ENCODE measurements at places on chromosomes 6 and 20.
A peak's percentile ranks its signal among the peaks of the same experiment; 100 is the strongest.

GRCh38 chr6:39381550-39382140 lies 59.1 kb upstream of the KCNK16 start:
- DNase-seq, result no peak

DNA sequence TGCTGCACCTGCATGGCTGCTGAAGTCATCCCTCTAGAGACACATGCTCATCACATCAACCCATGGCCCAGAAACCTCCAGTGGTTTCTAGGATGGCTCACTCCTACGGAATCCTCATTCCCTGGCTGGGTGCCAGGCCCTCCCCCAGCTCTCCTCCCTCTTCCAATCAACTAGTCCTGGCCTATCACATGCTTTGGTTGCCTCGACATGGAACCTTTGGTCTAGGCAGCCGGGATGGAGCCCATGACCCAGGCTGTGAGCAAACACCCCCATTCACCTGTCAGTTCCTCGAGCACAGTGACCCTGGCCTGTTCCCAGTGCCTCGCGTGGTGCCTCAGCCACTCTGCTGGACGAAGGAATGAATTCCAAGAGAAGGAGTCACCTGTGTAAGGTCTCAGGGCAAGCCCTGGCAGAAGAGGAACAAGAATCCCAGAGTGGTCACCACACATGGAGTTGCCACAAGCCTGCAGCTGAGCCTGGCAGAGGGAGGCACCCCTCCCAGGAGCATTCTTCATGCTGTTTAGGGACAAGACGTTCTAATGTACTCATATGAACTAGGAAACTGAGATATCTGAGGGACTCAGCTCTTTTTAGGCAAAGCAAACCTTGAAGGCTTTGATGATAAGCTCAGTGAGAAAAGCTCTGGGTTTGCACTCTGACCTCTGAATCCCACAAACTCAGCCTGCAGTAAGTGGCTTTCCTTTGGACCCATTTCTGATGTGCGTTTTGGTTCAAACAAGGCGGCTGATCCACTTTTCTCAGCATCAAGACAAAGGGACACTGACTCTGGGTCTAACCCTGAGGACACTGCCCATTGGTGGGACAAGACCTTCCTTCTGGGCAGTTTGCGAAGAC lies 40.2 kb downstream of the PPP1R3G start:
- no peak for DNase-seq

- DNase-seq, result no peak
Measured at GRCh38 chr6:44266347-44266746, 996 bp upstream of the NFKBIE start.

DNA sequence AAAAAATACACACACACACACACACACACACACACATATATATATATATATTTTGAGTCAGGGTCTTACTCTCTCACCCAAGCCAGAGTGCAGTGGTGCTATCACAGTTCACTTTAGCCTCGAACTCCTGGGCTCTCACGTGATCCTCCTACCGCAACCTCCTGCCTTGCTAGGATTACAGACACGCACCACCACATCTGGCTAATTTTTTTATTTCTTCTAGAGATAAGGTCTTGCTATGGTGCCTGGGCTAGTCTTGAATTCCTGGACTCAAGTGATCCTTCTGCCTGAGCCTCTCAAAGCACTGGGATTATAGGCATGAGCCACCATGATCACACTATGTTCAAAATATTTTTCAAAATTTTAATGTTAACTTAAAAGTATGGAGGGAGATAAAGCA lies 43.5 kb downstream of the NUP153 start:
- no peak for DNase-seq

DNA sequence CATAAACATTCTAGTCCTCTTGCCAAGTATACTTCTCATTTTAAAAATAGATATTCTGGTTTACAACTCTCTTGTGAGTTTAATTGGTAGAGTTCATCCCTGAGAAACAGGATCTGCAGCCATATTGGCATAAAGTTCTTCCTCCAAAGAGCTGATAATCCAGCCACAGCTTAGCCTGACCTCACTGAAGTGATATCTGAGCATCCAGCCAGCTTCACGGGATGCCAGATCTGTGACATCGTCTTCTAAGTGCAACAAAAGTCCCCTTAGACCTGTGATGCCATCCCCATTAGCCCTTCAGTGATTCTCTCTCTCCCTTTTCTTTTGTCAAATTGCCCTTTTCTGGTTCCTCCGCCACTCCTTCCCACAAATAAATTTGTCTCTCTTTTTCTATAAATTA lies 180.6 kb upstream of the STXBP5 start:
- DNase-seq, result no peak

DNA sequence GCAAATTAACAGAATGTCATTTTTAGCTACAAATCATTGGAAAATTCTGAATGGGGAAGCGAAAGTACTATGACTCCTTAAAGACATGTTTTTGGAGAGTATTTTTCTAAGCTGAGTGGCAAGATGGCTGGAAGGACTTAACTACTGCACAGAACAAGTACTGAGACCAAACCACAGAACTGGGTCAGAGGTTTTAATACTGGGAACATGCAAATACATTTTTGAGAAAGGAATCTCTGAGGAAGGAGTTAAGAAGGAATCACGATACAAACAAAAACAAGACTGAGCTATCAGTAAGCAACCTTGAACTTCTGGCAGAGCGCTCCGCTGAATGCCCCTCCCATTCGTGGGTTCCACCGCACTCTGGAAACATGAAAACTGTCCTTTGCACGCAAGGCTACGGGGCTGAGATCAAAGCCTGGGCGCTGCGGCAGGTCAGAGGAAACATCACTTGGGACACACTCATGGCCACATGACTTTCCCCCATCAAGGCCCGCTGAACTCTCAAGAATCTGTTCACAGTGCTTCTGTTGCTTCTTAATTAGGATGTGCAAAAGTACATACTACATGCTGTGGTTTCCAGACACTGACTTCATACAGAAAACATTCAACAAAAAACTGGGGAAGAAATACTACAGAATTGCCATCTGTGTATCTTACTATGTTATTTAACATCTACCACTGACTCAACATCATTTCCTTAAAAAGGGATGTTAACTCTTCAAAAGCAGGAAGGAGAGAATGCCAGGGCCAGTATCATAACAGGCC lies 27.8 kb downstream of the SLC23A2 start:
- DNase-seq, result peak; percentile 12

- no peak for DNase-seq
Measured at GRCh38 chr6:50330963-50331362, 281.2 kb upstream of the DEFB112 start.

GRCh38 chr6:36276581-36277536 lies 7.0 kb downstream of the PNPLA1 start:
- no peak for DNase-seq

GRCh38 chr20:39660965-39661364 lies 698.8 kb downstream of the DHX35 start:
- no peak for DNase-seq

DNA sequence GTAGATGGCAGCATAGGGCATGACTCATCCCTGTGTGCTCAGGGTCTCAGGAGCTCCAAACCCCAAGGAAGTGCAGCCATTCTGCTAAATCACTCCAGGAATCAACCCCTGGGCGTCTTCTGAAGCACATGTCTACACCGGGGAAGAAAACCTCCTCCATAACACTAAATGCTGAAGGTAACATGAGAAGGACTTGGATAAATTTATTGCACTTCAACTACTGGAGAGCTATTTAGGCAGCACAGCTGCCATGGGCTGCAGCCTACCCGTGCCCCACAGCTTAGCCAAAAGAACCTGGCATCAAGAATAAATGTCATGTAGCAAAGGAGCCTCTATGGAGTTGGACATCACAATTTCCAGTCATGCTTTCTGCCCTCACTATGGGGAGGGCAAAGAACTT lies 152.4 kb upstream of the PROKR2 start:
- no peak for DNase-seq

GRCh38 chr20:52001999-52002666 lies 189.4 kb downstream of the ZFP64 start:
- no peak for DNase-seq

- DNase-seq, result no peak
Measured at GRCh38 chr6:134397676-134398075, 79.8 kb upstream of the SGK1 start.

- DNase-seq, result no peak
Measured at GRCh38 chr20:58550275-58551059, 35.3 kb upstream of the APCDD1L start.

DNA sequence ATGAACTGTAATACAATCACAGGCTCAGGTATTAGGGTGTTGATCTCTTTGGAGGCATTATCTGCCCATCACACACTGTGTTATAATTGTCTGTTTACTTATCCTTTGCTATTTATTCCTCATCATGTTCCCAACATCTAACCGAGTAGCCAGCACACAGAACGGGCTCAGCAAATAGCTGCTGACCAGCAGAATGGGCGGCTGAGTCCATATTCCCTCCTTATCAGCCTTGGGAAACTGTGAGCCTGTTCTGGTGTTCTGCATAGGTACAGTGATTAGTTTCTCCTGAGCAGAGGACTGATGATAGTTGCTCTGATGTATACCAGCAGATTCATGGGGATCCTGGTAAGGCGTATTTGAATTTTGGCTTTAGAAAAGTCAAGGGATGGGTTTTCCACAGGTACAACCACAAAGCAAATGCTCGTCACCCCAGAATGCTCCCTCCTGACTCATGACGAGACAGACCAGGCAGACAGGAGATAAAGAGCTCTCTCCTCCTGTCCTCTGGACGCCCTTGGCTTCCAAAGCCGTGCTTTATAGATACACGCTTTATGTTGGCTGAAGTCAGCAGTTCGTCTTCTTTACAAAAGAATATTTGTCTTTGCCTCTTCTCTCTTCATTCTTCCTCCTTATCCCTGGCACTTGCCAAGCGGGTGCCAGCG lies 166.7 kb downstream of the TTLL2 start:
- DNase-seq, result no peak

GRCh38 chr6:145789443-145789842 lies 25.2 kb downstream of the FBXO30 start:
- DNase-seq, result no peak

DNA sequence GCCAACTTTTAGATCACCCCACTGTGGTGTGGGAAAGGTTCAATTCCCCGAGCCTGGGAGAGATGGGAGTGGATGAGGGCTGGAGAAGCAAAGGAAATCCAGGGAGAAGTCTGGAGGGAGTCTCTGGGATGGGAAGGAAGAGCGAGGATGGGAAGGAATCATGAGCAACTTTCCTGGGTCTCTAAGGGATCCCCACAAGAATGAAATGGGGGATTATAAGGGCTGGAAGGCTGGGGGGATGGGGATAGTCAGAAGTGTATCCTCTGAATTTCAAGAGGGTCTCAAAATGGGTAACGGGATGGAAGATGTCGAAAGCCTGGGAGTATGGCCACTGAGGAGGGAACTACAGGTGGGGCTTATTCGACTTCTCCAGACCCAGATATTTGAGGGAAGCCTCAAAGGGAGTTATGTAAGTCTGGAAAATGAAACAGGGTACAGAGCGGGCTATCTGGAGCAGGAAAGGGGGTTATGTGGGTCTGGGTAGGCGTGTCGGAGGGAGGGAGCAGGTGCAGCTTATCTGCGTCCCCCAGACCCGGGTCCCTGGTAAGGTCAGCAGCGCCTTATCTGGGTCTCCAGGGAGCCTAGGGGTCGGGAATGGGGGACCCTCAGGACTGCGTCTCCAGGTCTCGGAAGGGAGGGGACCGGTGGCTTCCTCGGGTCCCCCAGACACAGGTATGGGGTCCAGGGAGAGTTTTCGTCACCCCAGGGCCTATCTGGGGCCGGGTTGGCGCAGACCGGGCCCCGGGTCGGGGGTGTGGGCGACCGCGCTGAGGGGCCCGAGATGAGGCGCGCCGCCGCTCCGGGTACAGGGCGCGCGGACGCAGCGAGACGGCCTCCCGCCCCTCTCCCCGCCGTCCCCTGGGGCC lies 550 bp downstream of the PLAGL2 start:
- DNase-seq, result no peak

DNA sequence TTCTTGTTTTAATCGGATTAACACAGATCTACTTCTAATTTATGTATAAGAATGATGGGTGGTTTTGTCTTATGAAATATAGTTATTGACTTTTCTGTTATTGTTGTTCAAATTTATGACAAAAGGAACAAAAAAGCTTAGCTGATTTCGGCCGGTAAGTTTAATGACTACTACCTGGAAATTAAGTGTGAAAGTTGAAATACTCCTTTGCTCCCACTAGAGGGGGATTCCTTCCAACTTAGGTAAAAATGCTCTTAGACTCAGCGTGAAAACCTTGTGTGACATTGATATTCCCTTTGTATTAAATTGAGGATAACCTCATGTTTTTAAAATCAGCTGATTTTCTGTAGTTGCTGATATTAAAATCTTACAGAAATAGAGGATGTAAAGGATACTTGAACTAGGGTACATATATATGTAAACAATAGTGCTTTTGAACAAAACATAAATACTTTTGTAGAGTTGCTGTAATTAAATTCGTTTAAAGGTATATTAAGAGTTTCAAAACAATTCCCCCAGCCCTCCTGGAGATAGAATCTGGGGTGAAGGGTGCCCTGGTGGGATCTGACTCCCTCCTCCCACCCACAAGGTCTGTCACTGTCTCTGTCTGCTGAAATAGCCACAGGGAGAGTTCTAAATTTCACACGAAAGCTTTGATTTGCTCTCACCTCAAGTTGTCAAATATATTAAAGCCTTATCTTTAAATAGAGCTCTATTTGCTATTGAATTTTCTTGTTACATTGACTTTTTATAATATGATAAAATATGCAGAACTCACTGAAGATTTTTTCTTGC lies 257.5 kb downstream of the ARID1B start:
- peak; percentile 68 for DNase-seq

- DNase-seq, result peak; percentile 69
Measured at GRCh38 chr6:143400258-143401067, 50.0 kb downstream of the ADAT2 start.

GRCh38 chr6:5003604-5004372 lies at the start of gene RPP40:
RPP40 (minus strand) TSS chr6:5004037; CDS start chr6:5004002, 35 bp downstream.
- peak; percentile 99 for DNase-seq

DNA sequence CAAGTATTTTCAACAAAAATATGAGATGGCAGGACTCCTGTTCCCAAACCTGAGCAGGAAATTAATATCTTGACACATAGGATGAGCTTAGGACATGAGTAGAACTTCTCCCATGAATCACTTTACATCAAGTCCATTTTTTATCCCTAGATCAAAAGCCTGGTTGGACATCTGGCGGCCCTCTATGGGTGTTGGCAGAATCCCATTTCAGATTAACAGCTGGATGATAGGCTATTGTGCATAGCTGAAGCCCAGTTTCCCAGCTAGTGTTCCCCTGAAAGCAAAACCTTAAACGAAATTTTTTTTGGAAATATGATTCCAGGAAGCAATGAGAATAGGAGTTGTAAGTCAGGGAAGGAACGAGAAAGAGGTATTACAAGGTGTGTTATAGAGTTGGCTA lies 449.4 kb upstream of the CHD6 start:
- no peak for DNase-seq

DNA sequence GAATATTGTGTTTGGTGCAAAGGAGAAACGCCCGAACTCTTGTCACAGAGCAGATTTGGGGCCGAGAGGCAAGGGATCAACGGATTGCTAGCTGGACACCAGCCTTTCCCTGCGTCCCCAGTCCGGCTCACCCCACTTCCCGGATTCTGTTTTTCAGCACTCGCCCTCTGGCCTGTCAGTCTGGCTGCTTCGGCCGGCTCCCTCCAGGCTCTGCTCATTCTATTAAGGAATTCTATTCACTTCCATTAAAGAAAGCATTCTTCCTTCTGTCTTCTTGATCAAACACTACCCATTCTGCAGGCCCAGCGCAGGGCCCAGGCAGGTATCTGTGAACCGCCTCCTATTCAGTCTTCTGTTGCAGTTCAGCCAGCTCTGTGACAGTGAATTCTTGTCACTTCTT lies 91.7 kb downstream of the RNF182 start:
- DNase-seq, result no peak
